ENCODE measurements at places on chromosomes 7 and 10.

GRCh38 chr7:111820621-111821020 lies 258.3 kb upstream of the IMMP2L start:
- no peak for DNase-seq

- no peak for DNase-seq
Measured at GRCh38 chr10:86970162-86970981, 2.1 kb downstream of the ADIRF start.

- no peak for DNase-seq
Measured at GRCh38 chr10:42783181-42783549, 570 bp downstream of the BMS1 start.

- no peak for DNase-seq
Measured at GRCh38 chr10:11113156-11113555, 95.5 kb downstream of the CELF2 start.

GRCh38 chr10:116300542-116300941 lies 23.7 kb upstream of the CCDC172 start:
- DNase-seq, result no peak

DNA sequence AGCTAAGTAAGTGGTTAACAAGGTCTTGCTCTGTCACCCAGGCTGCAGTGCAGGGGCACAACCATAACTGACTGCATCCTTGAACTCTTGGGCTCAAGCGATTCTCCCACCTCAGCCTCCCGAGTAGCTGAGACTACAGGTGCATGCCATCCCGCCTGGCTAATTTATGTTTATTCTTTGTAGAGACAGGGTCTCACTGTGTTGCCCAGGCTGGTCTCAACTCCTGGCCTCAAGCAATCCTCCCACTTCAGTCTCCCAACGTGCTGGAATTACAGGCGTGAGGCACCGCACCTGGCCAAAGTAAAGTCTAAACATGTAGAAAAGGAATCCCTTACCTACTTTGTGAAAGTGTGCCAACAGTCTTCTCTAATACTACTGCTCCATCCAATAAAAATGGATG lies 17.9 kb downstream of the PARD3 start:
- DNase-seq, result no peak

- DNase-seq, result no peak
Measured at GRCh38 chr10:112711366-112711765, 238.7 kb upstream of the TCF7L2 start.

DNA sequence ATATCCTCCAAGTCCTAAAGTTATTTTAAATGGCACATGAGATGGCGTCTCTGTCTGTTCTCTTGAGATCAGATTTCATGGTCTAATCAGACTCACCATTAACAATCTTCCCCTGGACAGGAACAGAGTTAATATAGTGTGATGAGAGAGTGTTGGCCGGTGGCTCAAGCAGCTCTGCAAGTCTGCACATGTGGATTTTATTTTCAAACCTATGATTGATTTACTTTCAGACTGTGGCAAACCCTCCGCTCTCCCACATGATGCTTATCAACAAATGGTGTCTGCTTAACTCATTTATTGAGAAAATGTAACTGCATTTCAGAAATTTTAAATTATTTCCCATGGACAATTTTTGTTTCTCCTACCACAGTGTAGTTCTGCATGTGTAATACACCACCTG lies 46.5 kb upstream of the HGF start:
- DNase-seq, result no peak

DNA sequence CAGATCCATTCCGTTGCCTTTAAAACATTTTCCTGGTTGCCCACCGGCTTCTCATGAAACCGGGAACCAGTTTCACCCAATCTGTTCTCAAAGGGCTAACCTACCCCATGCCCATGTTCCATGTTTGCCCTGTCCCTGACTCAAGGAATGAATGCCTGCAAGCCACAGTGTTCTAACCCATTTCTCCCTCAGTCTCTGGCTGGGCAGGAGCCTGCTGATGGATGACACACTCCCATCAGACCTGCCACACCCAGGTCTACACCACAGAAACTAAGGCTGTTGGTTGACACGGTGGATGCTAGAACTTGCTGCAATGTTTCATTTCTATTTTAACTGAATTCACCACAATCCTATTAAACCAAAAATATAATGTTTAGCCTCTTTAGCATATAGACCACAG lies 15.6 kb downstream of the CLRN3 start:
- DNase-seq, result no peak

DNA sequence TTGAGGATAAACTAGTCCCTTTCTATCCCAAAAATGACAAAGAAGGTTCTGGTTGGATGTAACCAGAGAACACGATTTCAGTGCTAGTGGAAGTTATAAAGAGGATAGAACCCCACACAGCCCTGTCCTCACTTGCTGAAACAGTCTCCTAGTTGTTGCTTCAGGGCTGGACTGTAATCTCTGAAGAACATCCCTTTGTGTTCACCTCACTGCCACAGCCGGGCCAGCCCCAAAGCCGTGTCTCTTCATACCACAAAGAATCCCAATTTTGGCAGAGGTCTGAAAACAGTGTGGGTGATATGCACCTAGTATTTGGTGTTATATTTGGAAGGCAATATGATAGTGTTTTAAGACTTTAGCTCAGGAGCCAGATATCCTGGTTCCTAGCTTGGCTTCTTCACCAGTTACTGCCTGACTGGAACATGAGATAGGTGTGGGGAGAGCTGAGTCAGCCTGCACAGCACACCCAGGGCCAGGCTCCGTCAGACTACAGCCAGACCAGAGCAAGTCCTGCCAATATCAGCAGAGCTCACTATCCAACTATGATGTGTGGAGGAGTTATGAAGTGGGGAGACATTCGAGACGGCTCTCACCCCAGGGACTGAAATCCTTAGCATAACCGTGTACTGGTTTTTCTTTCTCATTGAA lies 21.2 kb downstream of the CYP3A4 start:
- DNase-seq, result no peak

- no peak for DNase-seq
Measured at GRCh38 chr10:130171196-130171595, 35.0 kb downstream of the GLRX3 start.

- DNase-seq, result no peak
Measured at GRCh38 chr7:7772397-7772821, 54.0 kb upstream of the RPA3 start.

GRCh38 chr7:121909716-121910345 lies 36.9 kb downstream of the PTPRZ1 start:
- no peak for DNase-seq

DNA sequence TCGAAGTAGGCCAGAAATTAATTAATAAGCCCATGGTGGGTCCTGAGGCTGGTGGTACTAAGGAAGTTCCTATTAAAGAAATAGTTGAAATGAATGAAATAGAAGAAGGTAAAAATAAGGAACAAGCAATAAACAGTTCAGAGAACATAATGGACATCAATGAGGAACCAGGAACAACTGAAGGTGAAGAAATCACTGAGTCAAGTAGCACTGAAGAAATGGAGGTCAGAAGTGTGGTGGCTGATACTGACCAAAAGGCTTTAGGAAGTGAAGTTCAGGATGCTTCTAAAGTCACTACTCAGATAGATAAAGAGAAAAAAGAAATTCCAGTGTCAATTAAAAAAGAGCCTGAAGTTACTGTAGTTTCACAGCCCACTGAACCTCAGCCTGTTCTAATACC lies 36.0 kb downstream of the SLK start:
- no peak for DNase-seq

DNA sequence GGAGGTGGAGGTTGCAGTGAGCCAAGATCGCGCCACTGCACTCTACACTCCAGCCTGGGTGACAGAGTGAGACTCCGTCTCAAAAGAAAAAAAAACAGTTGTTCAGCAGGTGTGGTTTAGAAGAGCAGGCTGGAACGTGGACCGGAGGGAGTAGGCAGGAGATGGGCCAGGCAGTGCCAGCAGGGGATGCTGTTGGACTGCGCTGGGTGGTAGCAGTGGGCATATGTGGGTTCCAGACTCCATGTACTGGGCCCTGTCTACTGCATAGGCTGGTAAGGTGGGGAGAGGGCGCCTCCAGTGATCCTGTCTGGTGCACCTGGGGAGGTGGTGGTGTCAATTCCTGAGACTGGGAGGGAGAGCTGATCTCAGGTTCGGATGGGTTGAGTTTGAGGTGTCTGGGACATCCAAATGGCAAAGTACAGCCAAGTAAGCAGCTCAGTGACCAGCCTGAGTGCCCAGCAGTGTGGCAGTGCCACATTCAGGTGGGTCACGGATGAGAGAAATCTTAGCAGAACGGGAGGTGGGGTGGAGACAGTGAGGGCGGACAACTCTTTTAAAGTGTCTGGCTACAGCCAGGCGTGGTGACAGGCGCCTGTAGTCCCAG lies 25.9 kb downstream of the SFXN4 start:
- peak; percentile 20 for DNase-seq

DNA sequence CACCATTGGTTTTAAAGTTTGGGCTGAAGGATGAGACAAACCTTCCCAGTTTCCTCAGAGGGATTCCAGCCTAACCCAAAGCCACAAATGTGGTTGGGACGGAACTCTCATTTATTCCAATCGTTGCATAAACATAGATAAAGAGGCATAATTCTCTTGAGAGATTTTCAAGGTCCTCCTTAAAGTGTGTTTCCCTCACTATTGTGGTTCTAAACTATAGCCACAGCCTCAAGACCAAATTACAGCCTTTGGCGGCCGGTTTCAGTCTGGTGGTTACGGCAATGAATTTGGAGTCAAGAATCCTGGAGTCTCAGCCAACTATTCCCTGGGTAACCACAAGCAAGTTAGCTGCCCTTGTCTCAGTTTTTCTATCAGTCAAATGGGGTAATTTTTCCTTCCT lies 42.6 kb downstream of the SEM1 start:
- DNase-seq, result no peak

DNA sequence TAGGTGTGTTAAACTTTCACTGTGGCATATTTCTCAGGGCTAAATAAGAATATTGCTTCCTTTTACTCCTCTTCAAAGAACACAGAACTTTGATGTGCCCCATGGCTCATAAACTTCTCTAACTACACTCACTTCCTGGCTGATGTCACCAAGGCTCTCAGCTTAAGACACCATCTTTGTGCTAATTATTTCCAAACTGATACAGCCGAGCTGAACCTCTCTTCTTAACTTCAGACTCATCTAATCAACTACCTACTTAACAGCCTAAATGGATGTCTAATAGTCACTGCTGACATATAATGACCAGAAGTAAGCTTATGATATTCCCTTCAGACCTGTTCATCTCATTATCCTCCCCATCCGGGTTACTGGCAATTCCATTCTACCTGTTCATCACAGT lies 3.6 kb downstream of the C10orf67 start:
- DNase-seq, result no peak

DNA sequence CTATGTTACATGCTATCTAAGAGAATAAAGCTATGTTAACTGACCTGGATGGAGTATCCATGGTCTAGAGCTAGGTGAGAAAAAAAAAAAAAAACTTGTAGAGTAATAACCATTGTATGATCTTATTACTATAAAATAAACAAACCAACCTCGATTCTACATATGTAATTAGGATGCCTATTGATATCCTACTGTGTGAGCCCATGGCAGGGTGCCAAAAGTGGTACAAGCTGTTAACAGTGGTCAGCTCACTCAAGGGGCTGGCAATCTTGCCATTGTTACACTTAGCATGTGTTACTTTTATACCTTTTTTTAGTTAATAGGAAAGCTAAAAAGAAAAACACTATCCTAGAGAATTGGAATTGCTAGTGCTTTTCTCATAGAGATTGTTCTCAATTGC lies 13.5 kb upstream of the IL6 start:
- no peak for DNase-seq

DNA sequence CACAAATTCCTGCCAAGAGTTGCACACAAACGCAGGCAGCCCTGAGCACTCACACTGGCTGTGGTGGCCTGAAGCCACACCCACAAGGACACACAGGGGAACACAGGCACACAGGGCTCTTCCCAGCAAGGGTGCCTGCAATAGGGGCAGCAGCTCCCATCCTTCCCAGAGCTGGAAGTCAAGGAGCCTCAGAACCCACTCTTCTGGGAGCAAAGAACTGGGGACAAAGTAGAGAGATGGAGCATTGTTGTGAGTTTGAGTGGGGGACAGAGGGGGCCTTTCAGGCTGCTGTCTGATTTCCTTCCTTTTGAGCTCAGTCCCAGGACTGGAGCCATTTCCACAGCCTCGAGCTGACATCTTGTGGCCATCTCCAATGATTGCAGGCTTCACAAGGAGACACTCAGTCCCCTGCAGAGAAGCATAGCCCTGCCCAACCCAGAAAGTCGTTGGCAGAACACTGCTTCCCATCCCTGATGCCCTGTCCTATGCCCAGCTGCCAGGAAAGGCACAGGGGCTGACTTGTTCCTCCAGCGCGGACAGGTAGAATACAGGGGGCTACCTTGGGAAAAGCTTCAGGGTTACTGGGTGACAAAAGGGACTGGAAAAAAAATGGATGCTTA lies 34.4 kb upstream of the SLF2 start:
- DNase-seq, result peak; percentile 17

GRCh38 chr7:96388166-96388565 lies 66.3 kb upstream of the SLC25A13 start:
- no peak for DNase-seq

GRCh38 chr10:117699436-117700075 lies 157.0 kb downstream of the EMX2 start:
- no peak for DNase-seq

DNA sequence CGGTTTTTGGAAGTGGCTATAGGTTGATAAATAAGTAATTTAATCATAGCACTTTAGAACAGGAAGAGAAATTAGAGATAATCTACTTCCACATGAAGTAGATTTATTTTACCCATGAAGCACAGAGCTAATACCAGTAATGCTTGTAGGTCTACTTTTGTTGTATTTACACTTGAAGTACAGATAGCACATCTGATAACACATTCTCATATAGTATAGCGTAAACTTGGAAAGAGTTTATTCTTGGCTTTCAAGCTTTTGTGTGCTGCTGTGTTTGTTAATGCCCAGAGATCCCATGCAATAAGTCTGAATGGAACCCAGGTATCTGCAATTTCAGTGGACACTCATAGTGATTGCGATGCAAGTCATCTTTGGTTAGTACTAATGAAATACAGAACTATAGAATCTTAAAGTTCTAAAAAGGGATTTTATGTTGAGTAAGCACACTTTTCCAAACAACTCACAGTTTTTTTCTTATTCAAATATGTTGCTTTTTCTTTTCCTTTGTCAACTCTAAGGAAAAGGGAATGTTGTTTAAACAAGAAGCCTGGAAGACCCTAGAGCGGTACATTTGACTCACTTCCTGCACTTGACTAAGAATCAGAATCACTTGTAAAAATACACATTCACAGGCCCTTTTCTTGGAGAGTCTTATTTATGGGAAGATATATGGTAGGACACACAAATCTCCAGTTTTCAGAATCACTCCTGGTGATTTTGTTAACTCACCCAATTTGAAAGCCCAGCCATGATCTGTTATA lies 105.8 kb downstream of the GNAI1 start:
- DNase-seq, result no peak

DNA sequence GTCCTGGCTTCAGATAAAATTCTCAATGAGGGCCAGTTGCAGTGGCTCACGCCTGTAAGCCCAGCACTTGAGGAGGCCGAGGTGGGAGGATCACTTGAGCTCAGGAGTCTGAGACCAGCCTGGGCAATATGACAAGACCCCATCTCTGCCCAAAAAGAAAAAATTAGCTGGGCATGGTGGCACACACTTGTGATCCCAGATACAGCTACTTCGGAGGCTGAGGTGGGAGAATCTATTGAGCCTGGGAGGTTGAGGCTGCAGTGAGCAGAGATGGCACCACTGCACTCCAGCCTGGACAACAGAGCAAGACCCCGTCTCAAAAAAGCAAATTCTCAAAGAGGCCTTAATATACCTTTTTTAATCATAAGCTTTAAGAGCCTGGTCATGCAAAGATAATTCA lies 142.9 kb downstream of the CUX1 start:
- no peak for DNase-seq

All from stimulated activated CD4-positive, alpha-beta T cell treated with anti-CD3 and anti-CD28 coated beads, Interleukin-12 subunit alpha, Interleukin-12 subunit beta, amount 100 ng/mL, for 48 hours (primary cell).